ENCODE measurements at places on chromosomes 7 and 10. TPM values are rescaled to one million over a fixed set of nuclear protein-coding genes. Genes with fewer than 3 reads are reported as not detected.

GRCh38 chr7:72403458-72404076 is 8.6 kb downstream of the CALN1 start:
- H3K36me3 ChIP-seq, result no peaks in the 10 kb centered on the region
- H3K27ac ChIP-seq, result no peak overlapping the region
- no peak overlapping the region for H3K4me3 ChIP-seq
- H3K4me1 ChIP-seq, result no peaks in the 10 kb centered on the region

DNA sequence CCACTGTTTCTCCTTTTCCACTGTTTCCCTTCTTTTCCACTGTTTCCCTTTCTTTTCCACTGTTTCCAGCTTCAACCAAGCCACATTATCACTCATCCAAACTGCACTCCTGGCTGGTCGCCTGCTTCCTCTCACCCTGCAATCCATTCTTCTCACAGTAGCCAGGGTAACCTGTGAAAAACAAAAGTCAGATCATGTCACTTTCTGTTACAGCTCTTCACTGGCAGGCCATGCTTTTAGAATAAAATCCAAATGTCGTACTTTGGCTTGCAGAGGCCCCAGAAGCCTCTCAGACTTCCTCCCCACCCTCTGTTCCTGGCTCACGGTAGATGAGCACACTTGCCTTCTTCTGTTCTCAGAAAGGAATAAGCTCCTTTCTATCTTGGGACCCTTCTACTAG is 33.9 kb downstream of the STARD3NL start:
- H3K27ac ChIP-seq, result no peak overlapping the region
- H3K4me1 ChIP-seq, result peaks cover 7% of the 10 kb centered on the region
- no peaks in the 10 kb centered on the region for H3K27me3 ChIP-seq
- H3K4me3 ChIP-seq, result no peak overlapping the region

- no peak overlapping the region for H3K4me3 ChIP-seq
- DNase-seq, result no peak
- H3K27me3 ChIP-seq, result no peaks in the 10 kb centered on the region
- H3K27ac ChIP-seq, result no peak overlapping the region
- H3K36me3 ChIP-seq, result no peaks in the 10 kb centered on the region
- H3K4me1 ChIP-seq, result no peaks in the 10 kb centered on the region
These were observed 1226.7 kb upstream of the LRRN3 start for GRCh38 chr7:109864230-109864629.

GRCh38 chr10:69226919-69227450 is 6.9 kb downstream of the HKDC1 start:
- no peak overlapping the region for H3K4me3 ChIP-seq
- no peaks in the 10 kb centered on the region for H3K27me3 ChIP-seq
- H3K27ac ChIP-seq, result no peak overlapping the region
- peaks cover 2% of the 10 kb centered on the region for H3K36me3 ChIP-seq

GRCh38 chr7:128136215-128136597 is 104.9 kb upstream of the LEP start:
- H3K27me3 ChIP-seq, result no peaks in the 10 kb centered on the region
- no peak overlapping the region for H3K27ac ChIP-seq
- H3K36me3 ChIP-seq, result no peaks in the 10 kb centered on the region
- no peaks in the 10 kb centered on the region for H3K4me1 ChIP-seq

- no peaks in the 10 kb centered on the region for H3K36me3 ChIP-seq
- no peak overlapping the region for H3K4me3 ChIP-seq
- peak overlapping the region; percentile 35 for H3K27ac ChIP-seq
- H3K4me1 ChIP-seq, result no peaks in the 10 kb centered on the region
- DNase-seq, result no peak
- H3K27me3 ChIP-seq, result no peaks in the 10 kb centered on the region
These were observed 42.9 kb upstream of the KLF6 start for GRCh38 chr10:3827768-3828403.

DNA sequence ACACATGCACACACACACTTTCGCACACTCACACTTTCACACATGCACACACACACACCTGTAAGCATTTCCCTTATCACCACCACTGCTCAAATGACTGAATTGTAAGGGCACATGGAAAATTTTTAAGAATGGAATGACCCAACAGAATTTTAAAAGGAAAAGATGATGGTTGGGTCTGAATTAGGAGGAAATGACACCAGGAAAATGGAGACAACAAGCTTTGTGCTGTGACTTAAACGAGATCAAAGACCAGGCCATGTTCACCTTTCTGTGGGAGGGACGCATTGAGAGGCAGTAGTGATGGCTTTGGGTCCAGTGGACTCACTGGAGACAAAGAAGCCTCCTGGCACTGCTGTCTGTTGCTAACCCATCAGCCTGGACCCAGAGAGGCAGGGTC is 16.7 kb upstream of the C10orf71 start:
- H3K27ac ChIP-seq, result no peak overlapping the region
- H3K36me3 ChIP-seq, result no peaks in the 10 kb centered on the region
- H3K27me3 ChIP-seq, result no peaks in the 10 kb centered on the region
- H3K4me1 ChIP-seq, result no peaks in the 10 kb centered on the region
- no peak for DNase-seq

DNA sequence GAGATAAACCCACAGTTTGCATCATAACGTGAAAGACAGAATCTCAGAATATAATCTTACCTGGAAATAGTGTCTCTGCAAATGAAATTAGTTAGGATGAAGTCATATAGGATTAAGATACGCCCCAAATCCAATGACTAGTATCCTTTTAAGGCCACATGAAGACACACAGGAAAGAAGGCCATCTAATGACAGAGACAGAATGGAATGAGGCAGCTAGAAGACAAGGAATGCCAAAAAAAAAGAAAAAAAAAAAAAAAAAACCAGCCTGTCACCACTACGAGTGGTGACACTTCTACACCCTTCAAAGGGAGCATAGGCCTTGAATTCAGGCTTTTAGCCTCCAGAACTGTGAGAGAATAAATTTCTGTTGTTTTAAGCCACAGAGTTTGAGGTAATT is 82.9 kb downstream of the HYCC1 start:
- no peaks in the 10 kb centered on the region for H3K27me3 ChIP-seq
- DNase-seq, result no peak

DNA sequence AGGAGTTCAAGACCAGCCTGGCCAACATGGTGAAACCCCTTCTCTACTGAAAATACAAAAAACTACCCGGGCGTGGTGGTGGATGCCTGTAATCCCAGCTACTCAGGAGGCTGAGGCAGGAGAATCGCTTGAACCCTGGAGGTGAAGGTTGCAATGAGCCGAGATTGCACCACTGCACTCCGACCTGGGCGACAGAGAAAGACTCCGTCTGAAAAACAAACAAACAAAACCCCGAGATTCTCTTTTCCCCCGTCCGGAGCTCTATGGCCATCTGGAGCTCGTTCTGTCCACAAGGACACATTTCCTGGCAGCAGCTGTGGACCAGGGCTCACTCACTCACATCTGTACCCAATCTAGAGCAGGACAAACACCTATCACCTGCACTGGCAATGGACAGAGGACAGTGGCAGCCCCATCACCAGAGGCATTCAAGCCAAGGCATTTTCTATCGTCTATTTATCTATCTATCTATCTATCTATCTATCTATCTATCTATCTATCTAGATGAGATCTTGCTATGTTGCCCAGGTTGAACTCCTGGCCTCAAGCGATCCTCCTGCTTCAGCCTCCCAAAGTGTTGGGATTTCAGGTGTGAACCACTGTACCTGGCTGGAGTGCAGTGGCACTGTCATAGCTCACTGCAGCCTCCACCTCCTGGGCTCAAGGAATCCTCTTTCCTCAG is 167.1 kb upstream of the TNRC18 start:
- DNase-seq, result no peak
- H3K4me3 ChIP-seq, result no peak overlapping the region
- no peaks in the 10 kb centered on the region for H3K27me3 ChIP-seq
- H3K4me1 ChIP-seq, result peaks cover 10% of the 10 kb centered on the region
- no peak overlapping the region for H3K27ac ChIP-seq

DNA sequence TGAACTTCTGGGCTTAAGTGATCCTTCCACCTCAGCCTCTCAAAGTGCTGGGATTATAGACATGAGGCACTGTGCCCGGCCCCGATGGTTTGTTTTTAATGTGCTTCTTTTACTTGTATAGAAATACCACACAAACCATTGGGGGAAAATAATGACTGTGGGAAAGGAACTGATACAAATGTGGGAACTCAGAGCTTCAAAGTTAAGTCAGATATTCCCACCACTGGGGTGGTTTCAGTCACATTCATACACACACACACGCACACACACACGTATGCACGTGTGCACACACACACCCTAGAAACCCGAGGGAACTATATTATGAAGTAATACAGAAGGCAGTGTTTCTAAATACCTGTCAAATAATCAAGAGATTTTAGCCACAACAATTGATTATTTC is 17.0 kb downstream of the CPA4 start:
- no peaks in the 10 kb centered on the region for H3K27me3 ChIP-seq
- H3K4me3 ChIP-seq, result no peak overlapping the region
- H3K27ac ChIP-seq, result no peak overlapping the region

- peaks cover 72% of the 10 kb centered on the region for H3K4me1 ChIP-seq
- H3K27ac ChIP-seq, result peak overlapping the region; percentile 92
- H3K36me3 ChIP-seq, result no peaks in the 10 kb centered on the region
- peak overlapping the region; percentile 22 for H3K4me3 ChIP-seq
- H3K27me3 ChIP-seq, result no peaks in the 10 kb centered on the region
These were observed 8.5 kb downstream of the AHR start for GRCh38 chr7:17307000-17307399.

DNA sequence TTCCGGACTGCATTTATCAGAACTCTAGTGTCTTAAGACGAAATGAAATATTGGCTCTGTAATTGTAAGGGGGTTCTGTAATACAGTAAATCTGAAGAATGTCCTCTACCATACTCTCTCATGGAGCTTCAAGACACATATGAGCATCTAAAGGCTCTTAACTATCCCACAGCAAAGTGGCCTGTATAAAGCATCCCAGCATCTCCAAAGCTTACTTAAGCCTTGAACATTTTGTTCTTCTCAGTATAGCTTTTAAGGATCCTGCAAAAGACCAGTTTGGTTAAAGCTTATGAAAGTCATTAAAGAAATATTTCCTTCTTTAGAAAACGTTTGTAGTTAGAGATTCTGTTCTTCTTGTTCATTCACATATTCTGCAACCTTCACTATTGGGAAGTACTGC is 75.1 kb downstream of the HGF start:
- no peak overlapping the region for H3K4me3 ChIP-seq
- no peaks in the 10 kb centered on the region for H3K27me3 ChIP-seq
- H3K4me1 ChIP-seq, result no peaks in the 10 kb centered on the region
- no peak overlapping the region for H3K27ac ChIP-seq
- DNase-seq, result no peak
- H3K36me3 ChIP-seq, result no peaks in the 10 kb centered on the region

DNA sequence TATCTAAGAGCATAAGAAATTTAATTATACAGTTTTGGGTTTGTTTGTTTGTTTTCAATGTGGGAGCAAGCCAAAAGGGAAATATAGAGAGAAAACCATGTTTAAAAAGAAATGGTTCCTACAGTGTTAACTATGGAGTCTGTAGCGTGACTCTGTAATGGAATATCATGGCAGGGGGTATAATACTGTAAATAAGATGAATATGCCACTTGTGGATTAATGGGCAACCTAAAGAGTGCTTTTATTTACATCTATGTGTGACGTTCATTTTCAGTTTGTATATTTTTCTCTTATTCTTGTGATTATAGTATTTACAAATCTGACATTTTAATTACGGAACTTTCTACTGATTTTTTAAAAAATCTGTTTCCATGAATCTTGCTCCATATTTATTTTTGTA is 95.9 kb downstream of the POLL start:
- H3K36me3 ChIP-seq, result no peaks in the 10 kb centered on the region
- no peaks in the 10 kb centered on the region for H3K27me3 ChIP-seq
- H3K4me1 ChIP-seq, result no peaks in the 10 kb centered on the region
- no peak overlapping the region for H3K4me3 ChIP-seq

DNA sequence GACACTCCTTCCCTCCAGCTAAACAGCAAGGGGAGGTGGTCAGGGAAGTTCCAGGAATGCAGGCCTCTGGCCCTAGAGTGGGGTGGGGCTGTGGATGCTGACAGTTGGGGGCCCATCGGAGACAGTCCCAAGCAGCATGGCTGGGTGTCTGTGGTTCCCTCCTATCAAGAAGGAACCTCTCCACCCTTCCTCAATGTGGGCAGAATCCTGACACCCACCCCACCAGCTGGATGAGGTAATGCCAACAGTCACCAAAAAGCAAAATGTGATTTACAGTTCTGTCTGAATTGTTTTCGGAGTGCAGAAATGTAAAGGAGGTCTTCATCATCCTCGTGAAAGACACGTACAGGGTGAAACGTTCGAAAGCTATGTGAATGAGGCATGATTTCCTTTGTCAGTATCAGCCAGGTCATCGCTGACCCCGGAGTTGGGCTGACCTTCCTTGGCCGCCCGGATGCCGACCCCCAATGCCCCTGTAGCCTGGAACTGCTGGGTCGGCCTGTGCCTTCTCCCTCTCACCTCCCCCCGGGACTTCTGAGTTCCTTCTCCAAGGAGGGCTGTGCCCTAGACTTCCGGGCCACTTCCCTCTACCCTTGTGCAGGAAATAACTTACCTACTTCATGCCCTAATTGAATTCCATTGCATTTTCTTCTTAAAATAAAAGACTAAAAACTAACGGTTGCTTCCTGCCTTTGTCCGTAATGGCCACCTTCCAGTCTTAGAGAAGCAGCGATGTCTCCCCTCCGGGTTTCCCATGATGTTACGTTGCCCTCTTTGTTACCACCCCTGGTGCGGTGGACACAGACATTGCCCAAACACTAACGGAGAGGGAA is 24.5 kb downstream of the FOXK1 start:
- no peak overlapping the region for H3K4me3 ChIP-seq
- no peak overlapping the region for H3K27ac ChIP-seq
- no peaks in the 10 kb centered on the region for H3K27me3 ChIP-seq
- no peak for DNase-seq

DNA sequence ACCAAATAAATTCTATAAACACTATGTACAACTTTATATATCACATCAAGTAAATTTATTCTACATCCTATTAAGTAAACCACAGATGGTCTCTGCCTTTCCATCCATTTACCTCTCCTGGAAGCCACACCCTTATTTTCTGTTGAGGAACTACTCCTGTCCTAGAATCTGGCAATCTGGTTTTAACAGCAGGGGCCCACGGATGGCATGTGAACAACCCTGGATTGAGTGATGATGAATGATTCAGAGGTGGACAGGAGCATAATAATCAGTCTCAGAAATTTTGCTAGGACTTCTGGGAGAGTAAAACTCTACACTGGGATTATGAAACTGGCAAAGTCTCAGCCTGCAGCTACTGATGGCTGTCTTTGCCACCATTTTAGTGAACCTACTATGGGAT is 54.1 kb downstream of the CDK6 start:
- H3K27me3 ChIP-seq, result no peaks in the 10 kb centered on the region
- H3K4me3 ChIP-seq, result no peak overlapping the region
- H3K36me3 ChIP-seq, result no peaks in the 10 kb centered on the region
- no peak for DNase-seq

SPACDR gene
- total RNA-seq, result not detected

TMEM176B gene
- 950 TPM for total RNA-seq

AS3MT gene
- 16.7 TPM for total RNA-seq

CFAP43 gene
- total RNA-seq, result 0.12 TPM

UNCX gene
- total RNA-seq, result not detected

CALML3 gene
- total RNA-seq, result not detected

PLXNA4 gene
- 0.29 TPM for total RNA-seq

SPDYE2 gene
- total RNA-seq, result 0.30 TPM

CLEC5A gene
- total RNA-seq, result 1.2 TPM

EPHB6 gene
- 1.5 TPM for total RNA-seq

KEL gene
- not detected for total RNA-seq

PTN gene
- 1.2 TPM for total RNA-seq

GOT1 gene
- 159 TPM for total RNA-seq

PKD2L1 gene
- total RNA-seq, result not detected
